ENCODE measurements at places on chromosomes 1 and 21.

GRCh38 chr1:116667078-116667574 is 407 bp downstream of the IGSF3 start:
- no peak for DNase-seq

- DNase-seq, result no peak
These were observed 452.9 kb downstream of the MATN1 start for GRCh38 chr1:30270461-30270860.

DNA sequence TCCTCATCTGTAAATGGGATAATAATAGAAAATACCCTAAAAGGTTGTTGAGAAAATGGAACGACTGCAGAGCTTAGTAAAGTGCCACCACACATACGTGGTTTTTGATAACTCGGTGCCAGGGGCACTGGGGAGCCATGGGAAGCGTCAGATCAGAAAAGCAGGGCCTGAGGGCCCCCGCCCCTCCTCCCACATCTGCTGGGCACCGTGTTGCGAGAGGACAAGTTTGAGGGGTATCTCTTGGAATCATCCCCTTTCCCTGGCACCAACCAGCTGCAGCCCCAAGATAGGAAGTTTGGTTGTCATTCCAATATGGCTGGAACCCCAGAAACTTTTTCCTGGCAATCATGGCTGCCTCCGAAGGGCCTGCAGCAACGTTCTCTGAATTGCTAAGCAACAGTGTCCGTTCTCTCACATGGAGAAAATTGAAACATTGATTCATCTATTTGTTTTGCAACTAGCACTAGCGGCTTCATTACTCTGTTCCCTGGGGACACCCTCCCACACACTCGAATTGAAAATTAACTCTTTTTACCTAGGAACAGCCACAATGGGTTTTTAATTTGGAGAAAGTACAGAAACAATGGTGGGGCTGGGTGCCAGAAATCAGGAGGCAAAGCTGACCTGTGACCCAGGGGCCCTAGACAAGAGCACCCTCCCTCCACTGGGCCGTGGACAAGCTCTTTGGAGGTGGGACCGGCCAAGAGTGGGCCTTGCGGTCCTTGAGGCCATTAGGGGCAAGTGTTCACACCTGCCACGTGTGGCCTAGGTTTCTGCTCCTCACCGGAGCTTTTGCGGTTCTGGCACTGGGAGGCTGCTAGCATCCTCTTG is 190.0 kb upstream of the VAMP3 start:
- DNase-seq, result no peak

- DNase-seq, result peak; percentile 94
These were observed 42.0 kb upstream of the SCCPDH start for GRCh38 chr1:246681900-246682895.

GRCh38 chr1:234989479-234990327 is 138.9 kb downstream of the TOMM20 start:
- DNase-seq, result no peak

GRCh38 chr21:27804515-27804914 is 837.6 kb upstream of the ADAMTS5 start:
- DNase-seq, result no peak

DNA sequence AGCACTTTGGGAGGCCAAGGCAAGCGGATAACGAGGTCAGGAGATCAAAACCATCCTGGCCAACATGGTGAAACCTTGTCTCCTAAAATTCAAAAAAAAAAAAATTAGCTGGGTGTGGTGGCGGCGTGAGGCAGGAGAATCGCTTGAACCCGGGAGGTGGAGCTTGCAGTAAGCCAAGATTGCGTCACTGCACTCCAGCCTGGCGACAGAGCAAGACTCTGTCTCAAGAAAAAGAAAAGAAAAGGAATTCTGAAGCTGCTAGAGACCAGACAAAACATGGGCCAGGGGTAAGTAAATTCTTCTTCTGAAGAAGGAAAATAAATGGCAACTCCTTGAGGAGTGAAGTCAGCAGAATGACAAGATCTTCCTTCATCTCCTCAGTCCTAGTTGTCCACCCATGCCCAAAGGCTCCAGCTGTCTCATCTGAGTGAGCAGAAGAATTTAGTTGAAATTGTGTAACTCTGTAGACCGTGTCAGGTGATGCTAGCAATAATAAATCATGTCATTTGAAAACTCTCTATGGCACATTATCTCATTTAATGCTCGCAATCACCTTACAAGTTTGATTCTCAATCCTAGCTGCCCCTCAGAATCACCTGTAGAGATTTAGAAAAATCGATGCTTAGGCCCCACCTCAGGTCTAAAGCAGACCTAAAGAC is 14.3 kb downstream of the PDZK1 start:
- DNase-seq, result no peak

- no peak for DNase-seq
These were observed 95.4 kb upstream of the CLDN14 start for GRCh38 chr21:36575306-36575705.

GRCh38 chr1:231386466-231386865 is 35.6 kb downstream of the EGLN1 start:
- no peak for DNase-seq
